Fibroblast of lung (primary cell): ENCODE measurements at places on chromosomes 16 and 17.
A peak's percentile ranks its signal among the peaks of the same experiment; 100 is the strongest.

DNA sequence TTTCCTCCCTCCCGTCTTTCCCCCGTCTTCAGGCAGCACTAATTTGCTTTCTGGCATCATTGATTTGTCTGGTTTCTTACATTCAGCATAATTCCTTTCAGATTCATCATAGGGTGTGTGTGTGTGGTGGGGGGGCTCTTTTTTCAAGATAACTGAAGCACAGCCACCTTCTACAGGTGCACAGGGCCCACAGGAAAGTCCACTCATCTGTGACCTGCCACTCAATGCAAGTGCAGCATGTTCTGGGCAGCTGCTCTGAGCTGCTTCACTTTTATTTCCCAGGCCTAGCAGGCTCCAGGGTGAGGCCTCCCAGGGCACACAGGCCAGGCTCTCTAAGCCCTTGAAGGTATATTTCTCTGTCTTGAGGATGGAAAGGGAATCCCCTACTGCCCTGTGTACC is 35.2 kb upstream of the MYH10 start:
- DNase-seq, result no peak

DNA sequence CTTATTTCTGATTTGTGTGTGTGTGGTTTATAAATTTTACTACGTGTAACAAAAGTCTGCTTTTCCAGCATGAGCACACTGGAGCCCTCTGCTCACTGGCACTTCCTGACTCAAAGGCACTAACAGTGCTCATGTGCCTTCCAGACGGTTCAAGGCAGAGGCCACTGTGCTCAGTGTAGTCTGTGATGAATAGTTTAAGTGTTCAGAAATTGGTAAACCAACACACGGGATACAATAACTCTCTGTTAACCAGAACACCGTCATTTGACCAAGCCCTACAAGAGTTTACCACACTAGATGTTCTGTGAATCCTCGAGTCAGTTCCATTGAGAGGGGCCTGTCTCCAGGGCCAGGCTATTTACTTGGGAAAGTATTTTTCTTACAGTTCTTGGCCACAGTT is 191.9 kb downstream of the MRTFB start:
- DNase-seq, result no peak

- no peak for DNase-seq
Measured at GRCh38 chr17:62674363-62674739, 46.9 kb downstream of the MRC2 start.

DNA sequence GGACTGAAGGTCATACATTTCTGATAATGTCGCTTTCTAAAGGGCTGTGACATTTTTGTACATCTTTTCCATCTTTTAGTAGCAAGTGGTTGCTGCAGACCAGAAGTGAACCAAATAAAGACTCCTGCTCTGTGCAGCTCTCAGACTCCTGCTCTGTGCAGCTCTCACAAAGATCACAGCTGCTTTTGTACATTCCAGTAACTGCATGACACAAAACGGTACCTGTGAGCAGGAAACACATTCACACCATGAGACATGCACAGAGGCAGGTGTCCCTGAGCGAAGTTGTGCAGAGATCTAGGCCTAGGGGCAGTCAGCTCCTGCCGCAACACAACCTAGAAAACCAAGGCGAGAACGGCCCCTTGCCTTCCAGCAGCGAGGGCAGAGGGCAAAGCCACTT is 67.5 kb downstream of the KLHDC4 start:
- DNase-seq, result no peak

DNA sequence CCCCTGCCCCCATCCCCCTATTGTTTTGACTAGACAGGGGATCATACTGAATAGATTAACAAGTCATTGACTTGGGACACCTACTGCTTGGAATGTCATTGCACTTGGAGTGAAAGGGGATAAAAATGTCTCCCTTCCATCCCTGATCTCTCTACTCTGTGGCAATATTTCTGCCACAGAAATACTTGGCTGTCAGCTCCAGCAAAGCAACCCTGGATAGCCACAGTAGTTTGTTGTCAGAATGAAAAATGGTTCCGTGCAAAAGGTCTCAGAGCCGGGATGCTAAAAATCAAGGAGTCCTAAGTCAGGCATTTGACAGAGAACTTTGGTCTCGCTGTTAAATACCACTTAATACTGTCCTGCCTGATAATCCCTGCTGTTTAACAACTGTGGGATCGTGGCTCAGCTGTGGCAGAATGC is 722.0 kb upstream of the SOX9 start:
- peak; percentile 35 for DNase-seq

DNA sequence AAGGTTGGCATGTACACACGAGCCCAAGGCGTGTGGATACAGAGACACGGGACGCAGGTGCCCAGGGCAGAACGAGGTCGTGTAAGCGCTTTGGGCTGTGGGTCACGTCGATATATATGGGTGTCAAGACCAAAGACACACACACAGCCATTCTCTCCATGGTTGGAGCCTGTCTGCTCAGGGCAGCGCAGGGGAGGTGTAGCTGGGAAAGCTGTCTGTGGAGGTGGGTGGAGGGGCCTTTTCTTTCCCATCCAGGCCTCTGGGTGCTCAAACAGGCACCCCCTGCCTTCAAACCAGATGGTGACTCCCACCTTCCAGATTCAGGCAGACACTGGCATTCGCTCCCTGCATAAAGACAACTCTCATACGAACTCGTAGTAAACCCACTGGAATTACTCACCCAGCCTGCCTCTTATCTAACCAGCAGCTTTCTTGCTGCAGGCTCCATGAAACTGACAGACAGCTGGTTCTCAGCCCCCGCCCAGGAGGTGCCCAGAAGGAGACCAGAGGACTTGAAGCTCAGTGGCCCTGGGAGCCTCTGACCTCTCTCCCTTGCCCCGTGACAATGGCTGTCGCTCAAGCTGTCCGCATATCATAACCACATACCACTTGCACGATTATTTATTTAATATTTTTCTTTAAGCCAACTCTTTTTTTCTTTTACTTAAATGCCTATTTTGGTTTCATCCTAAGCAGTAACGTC is 237.1 kb downstream of the KATNIP start:
- no peak for DNase-seq

GRCh38 chr17:79152110-79152509 is 77.5 kb downstream of the ENGASE start:
- no peak for DNase-seq

DNA sequence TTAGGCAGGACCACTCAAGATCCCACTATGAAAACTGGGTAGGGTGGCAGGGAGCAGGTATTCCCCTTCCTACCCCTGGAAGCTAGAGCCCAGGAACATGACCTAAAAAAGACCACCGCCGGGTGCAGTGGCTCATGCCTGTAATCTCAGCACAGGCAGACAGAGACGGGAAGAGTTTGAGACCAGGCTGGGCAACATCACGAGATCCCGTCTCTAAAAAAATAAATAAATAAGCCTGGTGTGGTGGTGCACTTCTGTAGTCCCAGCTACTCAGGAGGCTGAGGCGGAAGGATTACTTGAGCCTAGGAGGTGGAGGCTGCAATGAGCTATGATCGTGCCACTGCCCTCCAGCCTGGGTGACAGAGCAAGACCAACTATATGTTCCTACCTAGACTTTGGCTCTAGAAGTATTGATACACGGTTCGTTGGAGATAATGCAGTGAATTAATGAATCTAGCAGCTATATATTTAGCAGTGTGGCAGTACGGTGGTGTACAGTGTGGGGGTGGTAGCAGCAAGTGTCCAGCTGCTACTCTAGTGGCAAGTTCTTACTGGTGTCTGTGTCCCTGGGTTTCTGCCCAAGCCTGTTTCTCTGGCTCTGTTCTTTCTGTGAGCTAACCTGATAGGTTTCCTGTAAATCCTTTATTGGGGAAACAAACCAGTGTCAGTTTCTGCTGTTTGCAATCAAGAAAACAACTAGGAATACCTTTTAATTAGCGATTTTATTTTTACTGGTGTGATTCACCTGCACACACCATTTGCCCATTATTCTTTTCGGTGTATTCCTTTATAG is 3.3 kb upstream of the USP31 start:
- DNase-seq, result no peak

- no peak for DNase-seq
Measured at GRCh38 chr16:50021544-50021943, 3.5 kb upstream of the CNEP1R1 start.

GRCh38 chr17:8706431-8706830 is 38.2 kb downstream of the CCDC42 start:
- DNase-seq, result no peak

DNA sequence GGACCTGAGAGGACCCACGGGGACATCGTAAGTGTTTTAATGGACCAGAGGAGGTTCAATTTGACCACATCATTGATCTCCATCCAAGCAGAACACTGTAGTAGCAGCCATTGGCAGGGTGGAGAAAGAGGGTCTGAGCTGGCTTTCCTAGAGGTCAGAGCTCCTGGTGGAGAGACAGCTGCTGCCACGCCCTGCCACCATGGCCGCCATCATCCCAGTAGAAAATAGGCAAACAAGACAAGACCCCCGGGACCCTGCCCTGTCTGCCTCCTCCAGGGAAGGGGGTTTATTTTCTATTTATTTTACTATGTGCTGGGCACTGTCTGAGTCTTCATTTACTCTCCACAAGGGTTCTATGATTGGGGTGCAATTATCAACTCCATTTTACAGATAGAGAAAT is 11.4 kb upstream of the ITGA3 start:
- no peak for DNase-seq

GRCh38 chr16:80988756-80989155 is 17.9 kb downstream of the CMC2 start:
- DNase-seq, result no peak

DNA sequence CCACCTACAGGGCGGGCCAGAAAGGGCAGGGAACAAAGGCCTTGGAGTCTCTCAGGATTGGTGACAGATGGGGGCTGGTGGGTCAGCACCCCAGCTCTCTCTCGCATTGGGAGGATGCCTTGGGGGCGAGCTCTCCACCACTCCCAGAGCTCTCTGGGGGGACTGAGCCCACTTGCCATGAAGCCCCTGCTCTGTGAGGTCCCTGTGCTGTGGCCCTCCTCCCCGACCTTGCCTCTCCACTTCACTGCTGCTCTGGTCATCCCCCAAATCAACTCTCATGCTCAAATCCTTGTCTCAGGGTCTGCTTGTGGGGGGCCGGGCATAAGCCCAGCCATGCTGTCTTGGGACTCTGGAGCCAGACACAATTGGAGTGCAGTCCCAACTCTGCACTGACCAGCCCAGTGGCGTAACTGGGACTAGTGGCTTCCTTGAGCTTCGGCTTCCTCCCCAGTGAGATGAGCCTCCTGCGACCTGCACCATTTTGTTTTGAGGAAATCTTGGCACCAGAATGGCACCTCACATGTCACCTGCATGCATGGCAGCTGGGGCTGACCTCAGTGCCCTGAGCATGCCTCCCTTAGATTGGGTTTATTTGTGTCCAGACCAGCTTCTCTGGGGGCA is 184.5 kb downstream of the IRF8 start:
- no peak for DNase-seq

- no peak for DNase-seq
Measured at GRCh38 chr17:45144199-45145034, 3.9 kb upstream of the HEXIM1 start.

DNA sequence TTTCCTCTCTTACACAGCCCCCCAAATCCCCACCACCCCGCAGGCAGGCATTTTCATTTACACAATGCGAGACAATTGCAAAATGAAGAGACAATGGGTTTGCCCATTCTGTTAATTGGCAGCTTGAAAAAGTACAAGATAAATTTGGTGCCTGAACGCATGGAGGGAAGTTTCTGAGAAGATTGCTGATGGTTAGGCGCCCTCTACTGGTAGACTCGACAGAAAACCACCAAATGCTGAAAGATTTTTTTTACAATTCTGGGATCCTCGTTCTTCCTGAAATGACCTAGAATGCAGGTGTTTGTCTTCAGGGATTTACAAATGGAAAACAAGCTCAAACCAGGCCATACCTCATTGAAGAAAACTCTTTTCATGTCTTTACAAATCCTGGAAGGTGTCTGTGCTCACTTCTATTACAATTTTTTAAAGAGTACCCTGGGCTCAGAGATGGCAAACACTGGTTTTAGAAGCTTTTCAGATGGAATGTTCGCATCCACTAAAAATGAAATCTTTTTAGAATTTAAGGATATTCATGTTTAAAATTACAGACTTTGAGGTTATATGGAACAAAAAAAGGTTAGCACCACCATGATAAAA is 338.5 kb downstream of the PMP22 start:
- peak; percentile 48 for DNase-seq

GRCh38 chr16:13076878-13077277 is 175.5 kb downstream of the SHISA9 start:
- no peak for DNase-seq

DNA sequence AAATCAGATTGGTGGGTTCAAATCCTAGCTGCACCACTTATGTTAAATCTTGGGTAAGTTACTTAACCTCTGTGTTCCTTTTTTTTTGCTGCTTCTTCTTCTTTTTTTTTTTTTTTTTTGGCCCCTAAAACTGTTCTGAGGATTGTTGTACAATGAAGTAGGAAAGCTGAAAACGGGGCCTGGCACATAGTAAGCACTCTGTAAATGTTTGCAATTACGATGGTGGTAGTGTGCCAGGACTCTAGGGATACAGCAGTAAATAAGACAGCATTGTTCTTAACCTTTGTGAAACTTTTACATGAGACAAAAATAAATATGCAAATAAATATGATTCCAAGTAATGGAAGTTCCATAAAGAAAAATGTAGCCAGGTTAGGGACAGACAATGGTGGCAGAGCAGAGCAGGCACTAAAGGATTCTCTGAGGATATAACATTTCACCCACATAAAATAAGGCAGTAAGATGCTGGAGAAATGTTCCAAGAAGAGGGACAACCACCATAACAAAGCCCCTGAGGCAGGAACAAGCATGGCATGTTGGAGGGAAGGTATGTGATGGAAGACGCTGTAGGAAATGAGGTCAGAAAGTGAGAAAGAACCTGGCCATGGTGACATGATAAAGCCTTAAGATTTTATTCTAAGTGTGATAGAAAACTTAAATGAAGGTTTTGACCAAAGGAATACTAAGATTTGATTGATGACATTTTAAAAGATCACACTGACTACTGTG is 127.3 kb downstream of the NLK start:
- no peak for DNase-seq

- no peak for DNase-seq
Measured at GRCh38 chr16:74898659-74899058, 86.3 kb downstream of the WDR59 start.

GRCh38 chr17:76575570-76575969 is 10.1 kb downstream of the ST6GALNAC2 start:
- no peak for DNase-seq

- no peak for DNase-seq
Measured at GRCh38 chr16:74608944-74609343, 2.0 kb upstream of the GLG1 start.

DNA sequence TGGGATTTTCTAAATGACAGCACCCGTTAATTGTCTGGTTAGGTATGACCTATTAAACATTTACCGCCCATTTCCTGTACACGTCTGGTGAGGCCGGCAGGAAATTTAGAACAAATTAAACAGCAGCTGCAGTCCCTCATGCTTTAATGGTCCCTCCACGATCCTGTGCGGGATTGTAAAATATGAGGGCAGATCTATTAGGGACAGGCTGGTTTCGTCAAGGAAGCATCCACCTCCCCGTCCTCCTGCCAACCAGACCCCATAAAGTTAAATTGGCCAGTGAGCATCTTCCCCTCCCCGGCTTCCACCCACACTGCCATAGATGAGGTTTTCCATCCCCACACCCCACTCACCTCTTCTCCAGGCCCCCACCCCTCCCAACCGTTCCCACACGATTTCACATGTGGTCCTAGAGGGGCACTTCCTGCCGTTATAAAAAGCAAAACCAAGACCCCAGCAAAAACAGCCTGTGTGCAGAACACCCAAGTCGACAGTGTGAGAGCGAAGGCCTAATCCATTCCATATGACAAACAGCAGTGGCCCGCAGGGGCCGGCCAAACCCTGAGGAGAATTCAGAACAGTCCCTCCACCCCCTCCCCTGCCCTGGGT is 331.9 kb downstream of the FOXL1 start:
- DNase-seq, result no peak

- no peak for DNase-seq
Measured at GRCh38 chr17:65902155-65902554, 289.8 kb downstream of the CEP112 start.
